ENCODE measurements at places on chromosomes 2 and 18. TPM values are rescaled to one million over a fixed set of nuclear protein-coding genes. Genes with fewer than 3 reads are reported as not detected.

DNA sequence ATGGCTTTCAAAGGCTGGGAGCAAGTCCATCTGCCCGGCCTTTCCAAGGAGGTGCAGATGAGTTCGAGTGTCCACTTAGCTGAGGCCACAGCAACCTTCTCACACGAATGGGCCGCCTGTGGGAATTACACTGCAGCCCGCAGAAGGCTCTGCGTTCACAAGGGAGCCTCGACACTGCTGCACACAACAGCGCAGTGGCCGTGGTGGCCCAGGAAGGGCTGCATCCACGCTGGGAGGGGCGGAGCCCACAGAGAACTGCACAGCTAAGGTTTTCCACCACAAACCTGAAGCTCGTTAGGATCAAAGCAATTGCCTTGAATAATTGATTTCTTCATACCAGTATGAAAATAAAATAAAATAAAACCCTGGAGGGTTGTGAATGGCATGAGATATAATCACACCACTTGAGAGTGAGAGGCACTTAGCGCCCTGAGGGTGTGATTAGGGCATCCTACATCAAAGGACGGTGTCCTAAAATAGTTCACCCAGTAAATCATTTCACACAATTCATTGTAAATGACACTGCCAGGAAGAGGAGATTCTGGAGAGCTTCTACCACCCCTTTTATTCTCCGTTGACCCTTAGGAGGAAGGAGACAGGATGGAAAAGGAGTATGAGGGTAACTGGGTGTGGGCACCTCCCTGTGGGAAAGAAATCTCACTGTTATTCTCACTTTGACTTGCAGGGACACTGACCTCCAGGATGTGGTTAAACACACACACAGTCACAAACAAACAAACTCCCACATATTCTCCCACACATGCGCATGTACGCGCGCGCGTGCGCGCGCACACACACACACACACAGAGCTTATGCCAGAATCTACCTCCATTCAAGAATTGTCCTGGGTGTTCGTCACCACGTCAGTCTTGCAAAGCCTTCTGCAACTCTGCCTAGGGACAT lies 256.6 kb upstream of the ID2 start:
- DNase-seq = no peak

Gene C2orf15
- 4.4 TPM for total RNA-seq

Gene EPAS1
- 77.0 TPM for total RNA-seq

DNA sequence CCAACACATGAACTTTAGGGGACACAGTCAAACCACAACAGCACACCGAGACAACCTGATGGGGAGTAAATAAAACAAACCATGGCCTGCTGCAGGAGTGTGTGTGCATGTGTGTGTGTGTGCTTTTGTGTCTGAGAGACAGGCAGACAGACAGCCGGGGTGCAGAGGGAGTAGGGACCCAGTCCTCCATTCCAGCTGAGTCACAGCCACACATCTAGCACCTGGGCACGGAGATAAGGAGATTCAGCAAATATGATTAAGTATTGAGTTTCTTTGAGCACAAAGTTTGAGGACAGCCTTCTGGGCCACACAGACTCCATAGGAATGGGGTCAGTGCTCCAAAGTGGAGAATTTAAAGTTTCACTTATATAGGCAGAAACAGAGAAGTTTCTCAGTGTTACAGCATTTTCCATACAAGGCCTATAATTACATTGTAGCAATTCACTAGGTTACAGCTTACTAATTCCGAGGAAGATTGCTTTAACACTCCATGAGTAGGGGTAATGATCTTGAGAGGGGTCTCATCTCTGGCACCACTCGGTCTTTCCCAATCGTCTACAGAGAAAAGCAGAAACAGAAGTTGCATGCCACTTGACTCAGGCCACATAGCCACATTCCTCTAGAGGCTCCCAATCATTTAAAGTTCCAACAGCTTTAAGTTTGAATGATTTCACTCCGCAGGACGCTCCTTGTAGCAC lies 30.8 kb upstream of the PRLH start:
- no peak for DNase-seq

Gene TMEM200C
- 6.5 TPM for total RNA-seq

GRCh38 chr2:85590950-85591349 lies 4.6 kb upstream of the RNF181 start:
- DNase-seq = no peak
